Tongue (tissue), 3 donors: ENCODE measurements at places on chromosomes 7 and 10.

DNA sequence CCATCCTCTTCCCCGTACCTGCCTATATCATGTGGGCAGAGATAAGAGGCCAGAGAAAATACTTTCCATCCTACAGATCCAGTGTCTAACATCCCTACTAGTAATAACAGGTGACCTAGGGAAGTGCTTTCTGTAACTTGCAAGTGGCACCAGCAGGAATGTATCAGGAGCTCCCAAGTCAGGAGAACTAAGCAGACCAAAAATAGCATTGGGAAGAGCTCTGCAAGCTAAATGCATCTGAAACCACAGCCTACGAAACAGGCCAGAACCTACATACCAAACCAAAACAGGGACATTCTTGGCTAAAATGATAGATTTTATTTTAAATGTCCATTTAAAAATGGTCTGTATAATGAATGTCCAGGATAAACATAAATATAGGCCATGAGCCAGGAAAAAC lies 680.8 kb downstream of the PHTF2 start:
- no peak for DNase-seq

DNA sequence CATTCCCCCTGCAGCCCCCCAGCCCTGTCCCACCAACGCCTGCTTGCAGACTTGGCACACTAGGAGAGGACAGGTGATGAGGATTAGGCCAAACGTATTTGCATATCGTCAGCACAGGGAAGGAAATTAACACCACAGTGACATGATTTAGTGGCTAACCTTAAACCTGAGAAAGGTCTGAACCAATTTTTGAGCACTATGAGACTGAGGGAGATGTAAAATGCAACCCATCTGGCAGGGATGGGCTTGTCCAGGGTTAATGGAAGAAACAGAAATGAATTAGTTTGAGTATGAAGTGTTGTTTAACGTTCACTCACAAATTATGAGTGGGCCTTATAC lies 183.6 kb downstream of the TAX1BP1 start:
- DNase-seq, result no peak

DNA sequence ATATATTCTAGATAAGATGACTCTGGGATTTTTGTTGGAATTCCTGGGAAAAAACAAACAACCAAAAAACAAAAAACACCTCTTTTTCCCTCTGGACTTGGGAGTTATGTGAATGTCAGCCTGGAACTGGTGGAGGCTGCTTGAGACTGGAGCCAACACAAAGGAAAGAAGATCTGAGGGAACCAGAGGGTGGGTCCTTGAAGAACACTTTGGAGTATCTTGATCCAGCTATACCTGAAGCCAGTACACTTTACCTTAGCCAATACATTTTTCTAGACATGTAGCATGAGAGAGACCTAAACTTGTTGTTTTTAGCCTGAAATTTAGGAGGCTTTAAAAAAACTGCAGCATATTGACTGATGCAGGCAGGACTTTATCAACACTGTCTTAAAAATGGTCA lies 5.9 kb upstream of the LAMB1 start:
- DNase-seq, result no peak

DNA sequence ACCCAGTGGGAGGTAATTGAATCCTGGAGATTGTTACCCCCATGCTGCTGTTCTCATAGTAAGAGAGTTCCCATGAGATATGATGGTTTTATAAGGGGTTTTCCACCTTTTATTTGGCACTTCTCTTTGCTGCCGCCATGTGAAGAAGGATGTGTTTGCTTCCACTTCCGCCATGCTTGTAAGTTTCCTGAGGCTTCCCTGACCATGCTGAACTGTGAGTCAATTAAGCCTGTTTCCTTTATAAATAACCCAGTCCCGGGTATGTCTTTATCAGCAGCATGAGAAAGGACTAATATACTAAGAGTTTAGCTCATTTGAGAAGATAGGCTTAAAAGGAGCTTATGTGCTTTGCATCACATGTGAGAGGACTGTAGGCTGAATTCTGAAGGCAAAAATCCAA lies 29.3 kb downstream of the TMEM248 start:
- DNase-seq, result no peak
